ENCODE measurements at places on chromosomes 1 and 21.

DNA sequence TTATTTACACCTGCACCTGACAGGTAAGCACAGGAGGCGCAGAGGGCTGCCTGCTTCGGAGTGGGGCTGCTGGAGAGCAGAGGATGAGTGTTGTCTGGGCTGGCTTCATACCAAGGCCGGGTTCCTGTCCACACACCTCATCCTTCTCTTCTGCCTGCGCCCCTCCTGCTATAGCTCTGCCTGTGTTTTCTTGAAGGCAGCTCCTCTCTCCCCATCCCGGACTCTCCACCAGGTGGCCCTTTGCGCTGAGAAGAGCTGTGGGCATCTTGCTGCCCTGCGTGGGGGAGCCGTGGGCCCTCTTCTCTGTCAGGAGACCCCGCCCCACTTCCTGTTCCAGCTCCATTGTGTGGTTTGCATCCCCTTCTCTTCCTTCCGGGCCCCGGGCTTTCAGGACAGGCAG is 35.0 kb downstream of the ARHGEF10L start:
- peak; percentile 33 for DNase-seq

DNA sequence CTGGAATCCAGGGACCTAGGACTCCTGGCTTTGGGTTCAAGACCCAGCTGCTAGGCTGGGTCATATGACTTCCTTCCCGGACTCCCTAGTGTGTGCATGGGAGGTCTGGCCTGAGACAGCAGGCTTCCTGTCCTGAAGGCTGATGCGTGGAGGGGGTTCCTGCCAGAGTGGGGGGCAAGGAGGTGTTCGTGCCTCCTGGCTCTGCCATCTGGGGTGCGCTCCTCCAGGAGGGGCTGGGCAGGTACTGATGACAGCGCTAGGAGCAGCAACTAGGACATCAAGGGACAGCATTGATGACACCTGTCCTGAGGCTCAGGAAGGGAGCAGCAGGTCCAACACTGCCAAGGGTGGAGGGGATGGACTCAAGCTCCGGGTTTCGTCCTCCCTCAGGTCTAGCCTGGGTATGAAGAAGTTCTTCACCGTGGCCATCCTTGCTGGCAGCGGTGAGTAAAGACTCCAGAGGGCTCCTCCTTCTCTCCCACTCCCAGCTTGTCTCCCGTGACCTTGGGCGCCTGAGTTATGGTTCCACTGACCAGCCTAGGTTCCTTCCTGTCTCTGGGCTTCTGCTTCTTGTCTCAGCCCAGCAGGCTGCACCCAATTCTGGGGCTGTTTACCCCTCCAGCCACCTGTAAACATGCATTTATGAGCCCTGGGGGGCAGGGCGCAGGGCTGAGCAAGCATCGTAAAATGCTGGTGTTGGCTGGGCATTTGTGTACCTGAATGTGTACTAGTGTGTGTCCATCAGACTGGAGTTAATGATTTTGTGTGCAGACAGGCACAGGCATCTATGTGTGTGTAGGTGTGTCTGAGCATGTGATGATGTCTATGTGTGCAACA is 871 bp downstream of the PLA2G2F start:
- no peak for DNase-seq

DNA sequence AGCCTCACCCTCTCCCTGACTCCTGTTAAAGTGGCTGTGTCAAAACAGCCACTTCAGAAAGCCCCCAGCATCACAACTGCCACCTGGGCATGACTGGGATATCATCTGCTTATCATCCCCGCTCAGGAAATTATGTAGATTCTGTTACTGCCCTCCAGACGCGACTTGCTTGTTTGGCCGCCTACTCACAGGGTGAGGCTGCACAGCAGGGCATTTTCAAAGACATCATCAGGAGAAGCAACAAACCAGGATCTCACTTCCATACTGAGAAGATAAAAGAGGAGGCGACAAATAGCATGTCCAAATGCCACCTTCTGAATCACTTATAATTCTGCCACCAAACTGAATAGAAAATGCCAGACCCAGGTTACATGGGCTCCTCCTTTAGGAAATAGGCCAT is 94.8 kb downstream of the MIS18A start:
- DNase-seq, result no peak

DNA sequence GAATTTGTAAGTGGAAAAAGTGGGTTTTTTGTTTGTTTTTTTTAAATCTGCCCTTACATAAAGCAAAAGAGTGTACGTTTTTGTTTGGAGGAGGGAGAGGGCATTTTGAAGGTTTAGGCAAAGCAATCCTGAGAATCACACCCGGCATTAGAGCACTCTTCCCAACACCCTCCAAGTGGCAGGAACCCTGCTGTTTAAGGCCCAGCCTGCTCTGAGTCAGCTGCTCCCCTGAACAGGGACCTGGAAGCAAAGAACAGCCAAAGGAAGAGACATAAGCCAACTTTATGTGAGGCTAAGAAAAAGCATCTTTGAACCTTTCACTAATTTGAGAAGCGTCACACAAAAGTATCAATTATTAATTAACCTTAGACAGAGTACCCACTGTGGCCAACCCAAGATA is 16.9 kb downstream of the MTFR1L start:
- no peak for DNase-seq

GRCh38 chr1:183180634-183181056 is 5.4 kb upstream of the LAMC2 start:
- no peak for DNase-seq

- DNase-seq, result no peak
Measured at GRCh38 chr1:238582816-238583215, 692.1 kb upstream of the ZP4 start.

GRCh38 chr1:68313735-68314134 is 81.4 kb upstream of the WLS start:
- DNase-seq, result no peak

DNA sequence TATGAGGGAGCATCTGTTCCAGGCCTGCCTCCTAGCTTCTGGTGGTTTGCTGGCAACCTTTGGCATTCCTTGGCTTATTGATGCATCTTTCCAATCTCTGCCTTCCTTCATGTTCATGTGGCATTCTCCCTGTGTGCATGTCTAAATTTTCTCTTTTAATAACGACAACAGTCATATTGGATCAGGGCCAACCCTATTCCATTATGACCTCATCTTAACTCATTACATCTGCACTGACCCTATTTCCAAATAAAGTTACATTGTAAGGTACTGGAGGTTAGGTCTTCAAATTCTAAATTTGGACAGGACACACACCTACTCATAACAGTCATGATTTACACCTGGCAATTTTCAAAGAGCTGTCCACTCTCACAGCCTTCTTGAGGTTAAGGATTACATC is 117.2 kb upstream of the FGGY start:
- no peak for DNase-seq

GRCh38 chr21:43814215-43815106 is 25.1 kb downstream of the RRP1 start:
- no peak for DNase-seq

DNA sequence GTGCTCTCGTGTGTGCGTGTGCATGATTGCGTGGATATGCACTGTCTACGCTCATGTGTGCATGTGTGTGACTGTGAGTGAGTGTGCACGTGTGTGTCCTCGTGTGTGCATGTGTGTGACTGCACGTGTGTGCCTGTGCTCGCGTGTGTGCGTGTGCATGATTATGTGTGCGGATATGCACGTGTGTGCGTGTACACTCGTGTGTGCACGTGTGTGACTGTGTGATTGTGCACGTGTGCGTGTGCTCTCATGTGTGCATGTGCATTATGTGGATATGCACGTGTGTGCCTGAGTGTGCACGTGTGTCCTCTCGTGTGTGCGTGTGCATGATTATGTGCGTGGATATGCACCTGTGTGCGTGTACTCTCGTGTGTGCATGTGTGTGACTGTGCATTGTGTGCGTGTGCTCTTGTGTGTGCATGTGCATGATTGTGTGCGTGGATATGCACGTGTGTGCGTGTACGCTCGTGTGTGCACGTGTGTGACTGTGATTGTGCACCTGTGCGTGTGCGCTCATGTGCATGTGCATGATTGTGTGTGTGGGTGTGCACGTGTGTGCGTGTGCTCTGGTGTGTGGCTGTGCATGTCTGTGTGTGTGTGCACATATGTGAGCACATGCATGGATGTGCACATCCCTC is 2.2 kb downstream of the MMEL1 start:
- DNase-seq, result no peak

DNA sequence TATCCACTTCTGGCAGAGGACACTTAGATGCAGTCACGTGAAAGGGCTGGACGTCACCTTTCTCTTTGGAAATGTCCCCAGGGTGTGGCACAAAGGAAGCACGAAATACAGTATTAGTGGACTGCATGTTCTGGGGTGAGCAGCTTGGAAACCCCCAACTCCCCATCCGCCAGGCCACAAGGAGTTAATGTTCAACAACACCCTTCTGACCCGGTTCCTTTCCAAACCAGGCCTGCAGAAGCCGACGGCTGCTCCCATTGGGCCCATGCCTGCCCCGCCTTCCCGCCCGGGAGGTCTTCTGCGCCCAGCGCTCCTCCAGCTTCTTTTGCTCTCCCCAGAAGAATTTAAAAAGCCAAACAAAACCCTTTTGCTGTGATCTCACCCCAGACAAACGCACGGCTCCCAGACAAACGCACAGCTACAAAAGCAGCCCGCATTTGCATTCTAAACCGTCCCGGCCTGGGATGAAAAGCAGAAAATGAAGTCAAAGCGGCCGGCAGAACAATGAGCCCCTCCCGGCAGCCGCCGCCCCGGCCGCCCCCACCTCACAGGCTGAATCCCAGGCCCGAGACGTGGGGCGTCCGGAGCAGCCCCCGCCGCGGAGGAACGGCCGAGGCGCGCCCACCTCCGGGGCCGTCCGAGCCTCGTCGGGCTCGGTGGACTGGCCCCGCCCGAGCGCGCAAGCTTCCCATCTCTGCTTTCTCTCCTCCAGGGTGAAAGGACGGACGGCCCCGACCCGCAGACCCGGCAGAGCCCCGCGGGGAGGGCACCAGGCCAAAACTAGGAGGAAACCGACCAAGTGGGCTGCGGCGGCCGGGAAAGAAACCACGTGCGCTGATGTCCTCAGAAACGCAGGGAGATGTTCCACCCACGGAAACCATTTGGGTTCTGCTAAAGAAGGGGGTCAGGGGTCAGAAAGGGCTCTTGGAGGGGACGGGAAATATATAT is 101.9 kb downstream of the PLPP3 start:
- no peak for DNase-seq

DNA sequence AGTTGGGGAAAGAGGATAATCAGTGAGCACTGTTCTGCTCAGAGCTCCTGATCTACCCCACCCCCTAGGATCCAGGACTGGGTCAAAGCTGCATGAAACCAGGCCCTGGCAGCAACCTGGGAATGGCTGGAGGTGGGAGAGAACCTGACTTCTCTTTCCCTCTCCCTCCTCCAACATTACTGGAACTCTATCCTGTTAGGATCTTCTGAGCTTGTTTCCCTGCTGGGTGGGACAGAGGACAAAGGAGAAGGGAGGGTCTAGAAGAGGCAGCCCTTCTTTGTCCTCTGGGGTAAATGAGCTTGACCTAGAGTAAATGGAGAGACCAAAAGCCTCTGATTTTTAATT is 42.7 kb downstream of the YARS1 start:
- no peak for DNase-seq

DNA sequence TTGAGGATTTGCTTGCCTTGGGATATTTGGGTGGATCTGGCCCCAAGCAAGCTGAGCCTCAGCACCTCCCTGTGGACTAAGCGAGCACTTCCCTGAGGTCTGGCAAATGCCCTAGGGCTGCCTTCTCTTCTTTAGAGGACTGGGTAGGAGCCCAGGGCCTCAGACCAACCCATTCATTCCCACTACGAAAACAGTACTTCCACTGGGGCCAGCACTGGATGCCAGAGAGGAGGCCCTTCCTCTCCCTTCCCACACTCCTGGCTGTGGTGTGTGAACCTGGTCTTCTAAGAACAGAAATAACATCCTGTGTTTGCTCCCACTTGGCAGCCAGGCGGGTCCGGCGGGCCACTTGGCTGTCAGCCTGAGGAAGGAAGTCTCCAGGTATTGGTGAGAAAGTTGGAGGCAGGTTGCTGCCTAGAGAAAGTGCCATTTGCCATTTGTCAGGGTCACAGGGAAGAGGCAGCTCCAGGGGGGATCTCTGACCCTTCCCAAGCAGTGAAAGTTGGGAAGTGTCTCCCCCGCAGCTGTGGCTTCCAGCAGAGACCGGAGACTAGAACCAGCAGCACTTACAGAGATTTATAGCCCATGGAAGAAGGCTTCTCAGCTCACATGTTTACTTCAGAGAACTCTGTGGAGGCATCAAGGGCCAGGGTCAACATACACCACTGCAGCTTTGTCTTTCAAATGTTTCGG is 323.5 kb downstream of the SIPA1L2 start:
- no peak for DNase-seq

DNA sequence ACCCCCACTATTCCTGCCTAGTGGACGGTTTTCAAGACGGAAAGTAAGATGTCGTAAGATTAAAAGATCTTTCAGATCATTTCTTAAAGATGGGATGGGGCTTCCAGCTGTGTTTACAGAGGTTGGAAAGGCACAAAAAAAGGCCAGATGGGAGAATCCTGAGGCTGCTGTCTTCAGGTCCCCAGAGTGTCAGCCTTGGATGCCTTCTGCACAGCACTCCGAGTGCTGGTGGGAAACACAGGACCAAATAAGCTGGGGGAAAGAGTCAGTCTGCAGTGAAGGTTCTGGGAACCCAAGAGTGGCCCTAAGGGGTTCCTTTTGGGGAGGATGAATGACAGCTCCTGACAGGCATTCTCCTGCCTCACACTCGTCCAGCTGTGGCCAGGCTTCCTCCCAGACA is 96.5 kb downstream of the COLGALT2 start:
- no peak for DNase-seq

- DNase-seq, result no peak
Measured at GRCh38 chr1:77828098-77828497, 48.6 kb downstream of the MIGA1 start.

DNA sequence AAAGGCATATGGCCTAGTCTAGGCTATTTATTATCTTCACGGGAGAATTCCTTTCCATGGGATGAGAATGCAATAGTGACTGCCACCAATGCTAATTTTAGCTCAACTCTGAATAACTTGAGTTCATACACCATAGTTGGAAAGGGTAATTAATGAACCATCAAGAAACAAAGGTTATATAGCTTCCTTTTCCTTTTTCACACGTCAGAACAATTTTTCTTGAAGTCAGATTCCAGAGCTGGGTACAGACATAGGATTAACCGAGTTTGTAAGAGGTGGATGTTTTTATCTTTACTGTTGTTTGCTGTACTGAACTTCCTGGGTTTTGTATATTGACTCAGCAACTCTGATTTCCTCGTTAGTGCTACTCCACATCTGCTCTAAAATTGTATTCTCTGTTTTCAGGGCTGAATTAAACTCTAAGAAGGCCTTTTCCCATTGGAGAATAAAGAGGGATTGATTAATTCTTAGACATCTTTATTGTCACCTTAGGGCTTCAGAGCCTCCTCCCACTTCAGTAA is 262.0 kb downstream of the NUF2 start:
- no peak for DNase-seq

DNA sequence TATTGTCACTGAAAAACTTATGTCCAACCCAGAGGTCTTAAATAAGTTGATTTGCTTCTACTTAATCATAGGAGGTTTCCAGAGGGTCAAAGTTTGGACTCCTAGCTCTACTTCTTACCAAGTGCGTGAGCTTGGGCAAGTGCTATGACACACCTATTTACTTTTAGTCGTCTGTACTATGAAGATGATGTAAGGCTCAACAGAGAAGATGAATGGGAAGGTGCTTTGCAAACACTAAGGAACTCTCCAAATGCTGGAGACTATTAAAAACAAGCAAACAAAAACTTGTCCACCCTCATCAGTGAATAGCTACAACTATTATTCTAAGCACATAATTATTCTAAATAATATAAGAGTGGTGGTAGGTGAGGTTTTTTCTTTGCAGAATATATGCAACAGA is 232.3 kb upstream of the USP24 start:
- no peak for DNase-seq

GRCh38 chr1:242546849-242547729 is 22.6 kb upstream of the PLD5 start:
- no peak for DNase-seq

Measured in RPMI8226 (cell line).